ENCODE measurements at places on chromosomes 2 and 18.

- DNase-seq: no peak
Observed at GRCh38 chr2:130832296-130832940, 4.3 kb upstream of the ARHGEF4 start.

- DNase-seq: no peak
Observed at GRCh38 chr2:204258890-204259289, 286.4 kb upstream of the PARD3B start.

GRCh38 chr2:126657148-126657635 lies 1.2 kb downstream of the GYPC start:
- DNase-seq: no peak

DNA sequence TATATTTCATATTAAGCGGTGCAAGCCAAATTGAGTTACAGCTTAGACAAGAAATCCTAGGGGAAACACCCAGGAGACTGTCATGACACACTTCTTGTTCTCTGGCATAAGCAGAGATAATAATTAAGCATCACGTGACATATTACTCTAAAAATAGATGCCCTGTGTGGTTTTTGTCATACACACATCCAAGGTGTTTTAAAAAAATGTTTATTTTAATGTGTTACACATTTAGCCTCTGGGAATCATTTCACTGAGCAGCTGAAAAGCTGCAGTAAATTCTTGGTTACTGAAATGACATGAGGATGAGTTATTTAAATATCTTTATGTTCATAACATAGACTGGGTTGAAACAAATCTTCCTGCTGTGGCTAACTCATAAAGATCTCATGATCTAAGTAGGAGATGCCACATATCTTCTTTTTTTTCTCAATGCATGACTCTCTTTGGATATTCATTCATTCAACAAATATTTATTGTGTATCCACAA lies 38.0 kb upstream of the ERMN start:
- peak; percentile 51 for DNase-seq

- DNase-seq: no peak
Observed at GRCh38 chr2:102063487-102063911, 71.7 kb downstream of the IL1R2 start.

- DNase-seq: peak; percentile 7
Observed at GRCh38 chr2:7672027-7672684, 754.9 kb downstream of the RNF144A start.

DNA sequence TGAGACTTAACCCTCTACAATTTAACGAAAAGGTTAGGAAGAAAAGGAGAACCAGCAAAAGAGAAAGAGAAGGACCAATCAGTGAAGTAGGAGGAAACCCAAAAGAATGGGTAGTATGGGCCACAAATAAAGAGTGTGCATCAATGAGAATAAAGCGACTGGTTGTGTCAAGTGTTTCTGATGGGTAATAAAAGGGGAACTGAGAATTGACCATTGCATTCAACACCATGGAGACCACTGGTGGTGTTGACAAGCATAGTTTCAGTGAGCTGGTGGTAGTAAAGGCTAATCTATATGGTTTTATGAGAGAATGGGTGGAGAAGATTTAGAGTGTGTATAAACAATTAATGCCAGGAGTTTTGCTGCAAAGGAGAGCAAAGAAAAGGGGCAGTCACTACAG lies 75.4 kb downstream of the CSRNP3 start:
- DNase-seq: no peak

DNA sequence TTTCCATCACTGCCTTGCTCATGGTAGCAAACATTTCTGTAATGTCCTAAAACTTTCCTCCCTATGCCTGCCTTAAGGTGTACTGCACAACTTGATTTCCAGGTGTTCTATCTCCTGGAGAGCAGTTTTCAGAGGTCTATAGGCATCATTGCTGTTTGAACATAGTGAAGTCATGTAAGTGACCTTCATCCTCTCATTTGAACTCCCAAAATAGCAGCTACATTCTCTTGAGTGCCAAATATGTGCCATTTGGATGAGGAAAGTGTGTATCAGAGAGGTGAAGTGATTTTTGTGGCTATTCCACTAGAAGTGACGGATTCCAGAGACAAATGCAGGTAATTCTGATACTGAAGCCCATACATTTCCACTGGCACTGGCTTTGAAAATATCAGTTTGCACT lies 3.4 kb downstream of the PPP1R1C start:
- DNase-seq: no peak

DNA sequence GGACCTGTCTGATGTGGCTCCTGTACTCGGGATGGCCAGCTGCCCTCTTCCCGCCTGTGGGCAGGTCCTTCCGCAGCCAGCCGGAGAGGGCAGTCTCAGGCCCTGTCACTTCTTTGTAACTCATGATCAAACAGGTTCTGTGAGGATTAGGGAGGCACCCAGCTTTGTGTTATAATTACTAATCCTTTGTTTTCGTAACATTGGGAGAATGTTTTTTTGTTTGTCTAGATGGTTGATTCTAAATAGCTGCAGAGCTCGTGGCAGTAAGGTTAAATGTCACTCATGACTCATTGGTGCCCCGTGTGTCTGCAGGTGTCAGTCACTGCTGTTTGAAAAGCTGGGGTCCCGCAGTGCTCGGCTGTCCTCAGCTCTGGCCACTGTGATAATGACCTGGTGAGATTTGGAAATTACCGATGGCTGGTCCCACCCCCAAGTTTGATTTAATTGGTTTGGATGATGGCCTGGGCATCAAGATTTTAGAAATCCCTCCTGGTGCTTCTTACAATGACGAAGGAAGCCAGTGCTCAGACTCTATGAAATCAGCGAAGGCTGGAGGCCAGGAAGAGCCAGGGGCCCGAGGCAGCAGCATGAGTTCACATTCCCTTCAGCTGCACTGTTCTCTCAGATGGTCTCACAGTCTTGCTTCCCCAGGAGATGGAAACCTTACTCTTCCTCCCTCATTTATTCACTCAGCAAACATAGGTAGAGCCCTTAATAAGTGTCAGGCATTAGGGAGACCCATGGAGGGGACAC lies 172.8 kb downstream of the VAPA start:
- no peak for DNase-seq

DNA sequence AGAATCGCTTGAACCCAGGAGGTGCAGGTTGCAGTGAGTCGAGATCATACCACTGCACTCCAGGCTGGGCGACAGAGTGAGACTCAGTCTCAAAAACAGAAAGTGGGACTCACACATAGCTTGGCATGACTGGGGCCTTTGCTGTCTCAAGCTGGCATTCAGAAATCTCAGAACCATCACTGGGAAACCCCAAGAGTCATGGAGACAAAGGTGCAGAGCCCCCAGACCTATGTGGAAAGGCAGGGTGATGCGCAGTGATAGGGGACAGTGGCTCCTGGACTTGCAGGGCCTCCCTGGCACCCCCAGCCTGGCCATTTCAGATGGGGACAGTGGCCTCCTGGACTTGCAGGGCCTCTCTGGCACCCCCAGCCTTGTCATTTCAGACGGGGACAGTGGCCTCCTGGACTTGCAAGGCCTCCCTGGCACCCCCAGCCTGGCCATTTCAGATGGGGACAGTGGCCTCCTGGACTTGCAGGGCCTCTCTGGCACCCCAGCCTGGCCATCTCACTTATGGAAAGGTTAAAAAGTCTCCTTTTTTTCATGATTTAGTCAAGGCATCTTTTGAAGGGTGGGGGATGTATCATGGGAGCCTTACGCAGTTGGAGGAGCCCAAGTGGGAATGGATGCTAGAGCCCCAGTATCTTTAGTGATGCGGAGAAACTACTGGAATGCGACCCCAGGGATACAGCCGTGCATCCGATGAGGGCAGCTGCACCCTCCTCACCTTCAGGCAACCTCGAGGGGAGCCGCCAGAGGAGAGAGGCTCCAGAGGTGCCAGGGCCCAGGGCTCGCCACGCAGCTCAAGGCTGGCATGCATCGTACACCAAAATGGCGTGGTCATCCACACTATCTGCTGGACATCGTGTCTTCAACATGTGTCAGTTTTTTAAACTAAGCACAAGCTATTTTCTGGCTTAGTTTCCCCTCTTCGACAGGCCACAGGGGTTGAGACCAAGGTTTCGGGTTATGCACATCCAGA lies 30.5 kb downstream of the ZNF516 start:
- no peak for DNase-seq

- no peak for DNase-seq
Observed at GRCh38 chr2:219245899-219246230, 586 bp downstream of the STK16 start.

DNA sequence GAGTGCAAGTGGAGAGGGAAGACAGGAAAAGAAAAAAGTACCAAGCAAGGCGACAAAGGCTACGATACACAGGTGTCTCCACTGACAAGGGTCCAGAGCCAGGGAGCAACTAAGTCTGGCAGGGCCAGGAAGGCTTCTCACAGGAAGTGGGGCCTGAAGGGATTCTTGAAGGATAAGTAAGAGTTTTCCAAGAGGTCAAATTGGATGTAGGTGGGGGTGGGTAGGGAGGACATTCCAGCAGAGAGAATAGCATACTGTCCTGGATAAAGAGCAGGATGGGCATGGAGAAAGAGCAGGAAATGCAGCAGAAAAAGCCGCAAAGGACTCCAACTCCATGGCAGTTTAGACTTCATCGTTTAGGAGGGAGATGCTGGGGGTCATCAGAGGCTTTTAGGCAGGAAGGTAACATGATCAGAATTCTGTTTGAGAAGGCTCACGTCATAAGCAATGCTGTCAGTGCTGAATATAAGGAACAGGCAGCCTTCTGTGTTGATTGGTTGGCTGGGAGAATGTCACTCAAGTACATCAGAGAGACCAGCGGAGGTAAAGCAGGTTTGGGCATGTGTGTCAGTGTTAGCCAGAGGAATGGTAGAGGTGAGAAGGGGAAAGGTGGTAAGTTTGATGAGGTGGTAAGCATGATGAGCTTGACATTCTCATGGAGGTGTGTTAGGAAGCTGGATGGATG lies 35.1 kb downstream of the ARHGAP25 start:
- no peak for DNase-seq

DNA sequence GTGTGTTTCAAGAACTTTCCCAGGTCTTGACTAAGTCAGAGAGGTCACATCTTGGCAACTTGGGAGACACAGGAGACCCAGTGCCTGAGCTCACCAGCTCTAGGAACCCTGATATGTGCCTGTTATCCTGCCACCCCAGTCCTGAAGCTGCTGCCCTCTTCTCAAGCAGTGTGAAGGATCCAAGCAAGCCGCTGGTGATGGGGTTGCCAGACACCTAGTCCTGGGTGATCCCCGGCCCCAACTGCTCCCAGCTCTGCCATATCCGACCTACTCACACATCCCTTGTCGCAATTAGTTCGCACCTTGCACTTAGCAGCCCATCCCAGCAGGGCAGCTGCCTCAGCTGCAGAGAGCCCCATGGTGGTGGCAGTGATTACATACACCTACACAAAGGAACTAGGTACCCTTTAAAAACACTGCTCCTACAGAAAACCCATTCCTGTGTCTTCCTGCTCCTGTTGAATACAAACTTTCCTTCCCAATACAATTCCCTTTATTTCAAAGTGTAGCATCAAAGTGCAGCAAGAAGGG lies 247.2 kb upstream of the RAB12 start:
- no peak for DNase-seq
